ENCODE measurements at places on chromosomes 11 and 22. TPM values are rescaled to one million over a fixed set of nuclear protein-coding genes. Genes with fewer than 3 reads are reported as not detected.

Gene P2RY6
- total RNA-seq, result 0.19 TPM

Gene TMPRSS4
- total RNA-seq, result not detected

Gene PACSIN3
- 186 TPM for total RNA-seq

Gene ARFGAP2
- 78.0 TPM for total RNA-seq

Gene ROBO4
- total RNA-seq, result 16.2 TPM

Gene MRGPRF
- 10.8 TPM for total RNA-seq

Gene SCGB1A1
- total RNA-seq, result not detected

Gene NPAS4
- total RNA-seq, result not detected

Gene C2CD3
- total RNA-seq, result 15.4 TPM

Gene RFPL1
- not detected for total RNA-seq

DNA sequence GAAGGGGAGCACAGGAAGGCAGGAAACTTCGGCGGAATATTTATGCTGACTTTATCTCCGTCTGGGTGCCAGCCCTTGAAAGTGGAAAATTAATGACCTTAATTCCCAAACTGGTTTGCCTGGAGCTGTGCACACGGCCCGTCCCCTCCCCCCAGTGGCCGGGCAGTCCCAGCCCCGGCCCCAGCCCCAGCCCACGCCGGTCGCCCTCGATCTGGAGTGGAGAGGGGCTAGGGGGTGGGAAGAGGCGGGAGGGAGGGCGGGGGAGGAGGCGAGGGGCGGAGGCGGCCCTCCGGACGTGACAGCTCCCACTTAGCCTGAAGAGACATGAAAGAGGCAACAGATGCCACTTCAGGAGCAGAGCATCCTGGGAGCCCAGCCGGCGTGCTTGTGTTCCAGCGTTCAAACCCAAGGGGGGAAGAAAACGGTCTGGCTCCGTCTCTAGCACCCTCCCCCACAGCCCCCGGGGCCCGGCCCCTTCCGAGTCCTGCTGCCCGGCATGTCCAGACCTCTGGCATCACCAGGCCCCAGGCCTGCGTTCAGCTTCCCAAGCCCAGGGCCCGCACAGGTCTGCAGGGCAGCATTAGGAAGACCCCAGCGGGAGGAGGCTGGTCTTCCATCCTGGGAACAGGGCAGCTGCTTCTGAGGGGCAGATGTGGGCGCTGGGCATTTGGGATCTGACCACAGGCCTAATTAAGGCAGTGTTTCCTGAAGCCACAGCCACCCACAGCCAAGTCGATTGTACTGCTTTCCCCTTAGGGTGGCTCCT is 20.0 kb upstream of the LMO1 start:
- DNase-seq, result peak; percentile 56

DNA sequence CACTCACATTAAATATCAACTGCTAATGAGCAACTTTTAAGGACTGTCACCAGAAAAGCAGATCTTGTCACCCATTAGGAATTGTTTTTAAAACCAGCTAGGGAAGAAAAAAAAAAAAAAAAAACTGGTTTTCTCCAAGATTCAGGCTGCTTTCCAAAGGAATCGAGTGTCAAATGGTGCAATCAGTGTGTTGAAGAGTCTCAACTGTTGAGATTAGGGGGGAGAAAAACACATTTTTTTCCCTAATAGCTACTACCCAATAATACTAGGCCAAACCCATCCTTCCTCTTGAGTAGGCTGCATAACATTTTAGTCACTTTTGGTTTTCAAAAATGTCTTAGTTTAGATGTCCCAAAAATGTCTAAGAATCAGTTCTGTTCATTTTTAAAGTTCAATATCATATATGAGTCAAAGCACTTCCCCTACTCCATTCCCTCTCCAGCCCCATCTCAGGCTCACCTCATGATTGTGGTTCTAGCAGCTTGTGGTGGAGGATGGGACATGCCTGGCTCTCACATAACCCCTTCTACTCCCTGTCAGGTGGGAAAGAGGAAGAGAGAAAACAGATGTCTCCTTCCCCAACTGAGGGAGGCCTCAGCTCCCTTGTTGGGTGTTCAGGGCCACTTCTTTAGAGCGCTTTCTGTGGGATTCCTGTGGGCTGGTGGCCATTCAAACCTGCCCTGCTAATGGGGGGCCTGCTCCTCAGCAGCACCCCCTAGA is 193.6 kb downstream of the CWF19L2 start:
- DNase-seq, result no peak

DNA sequence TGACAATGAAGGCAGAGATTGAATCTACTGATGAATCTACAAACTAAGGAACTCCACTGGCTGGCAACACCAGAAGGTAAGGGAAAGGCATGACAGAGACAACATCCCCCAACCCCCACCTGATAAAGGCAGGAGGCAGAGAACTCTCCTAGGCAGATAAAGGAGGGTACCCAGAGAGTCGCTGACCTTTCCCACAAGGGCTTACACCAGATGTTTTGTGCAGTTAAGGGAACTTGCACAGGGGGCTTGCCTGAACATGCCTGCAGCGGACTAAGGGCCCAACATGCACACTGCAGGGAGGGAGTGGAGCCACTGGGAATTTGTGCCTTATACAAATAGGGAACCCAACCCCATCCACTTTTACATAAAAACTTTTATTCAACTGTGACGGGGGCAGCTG is 1996.9 kb upstream of the RAG2 start:
- no peak for DNase-seq

- no peak for DNase-seq
Measured at GRCh38 chr22:32584650-32585049, 110.0 kb downstream of the FBXO7 start.

DNA sequence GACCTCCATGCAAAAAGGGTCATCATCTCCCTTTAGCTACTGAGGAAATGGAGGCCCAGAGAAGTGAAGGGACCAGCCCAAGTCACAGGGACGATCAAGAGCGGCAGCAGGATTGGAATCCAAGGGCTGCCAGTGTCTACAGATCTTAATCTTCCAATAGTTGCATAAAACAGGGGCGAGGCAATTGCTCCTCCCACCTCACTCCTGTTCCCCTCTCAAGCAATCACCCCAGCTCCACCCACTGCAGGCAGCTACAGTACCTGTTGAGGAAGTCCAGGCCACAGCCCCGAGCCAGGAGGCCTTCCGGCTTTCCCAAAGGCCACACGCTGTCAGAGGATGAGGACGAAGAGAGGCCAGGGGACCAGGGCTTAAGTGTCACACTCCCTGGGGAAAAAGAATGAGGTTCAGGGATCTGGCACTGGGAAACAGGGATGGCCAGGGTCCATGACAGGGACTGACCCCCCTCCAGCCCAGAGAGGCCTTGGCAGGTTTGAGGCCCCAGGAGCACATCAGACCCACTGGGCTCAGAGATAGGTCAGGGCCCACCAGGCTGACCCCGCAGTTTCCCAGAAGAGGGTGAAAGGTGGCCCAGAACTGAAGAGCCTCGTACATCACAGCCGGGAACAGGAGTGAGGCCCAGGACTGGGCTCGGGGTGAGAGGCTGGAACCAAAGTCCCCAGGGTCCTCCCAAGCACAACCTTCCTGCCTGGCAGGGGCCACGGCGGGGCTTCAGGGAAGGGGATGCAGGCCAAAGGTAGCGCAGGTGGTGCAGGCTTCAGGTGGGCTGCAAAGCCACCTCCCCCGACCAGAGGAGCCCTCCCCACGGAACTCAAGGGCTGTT is 16.4 kb upstream of the MFNG start:
- no peak for DNase-seq

GRCh38 chr22:49774499-49775151 is 53.0 kb downstream of the BRD1 start:
- DNase-seq, result no peak

DNA sequence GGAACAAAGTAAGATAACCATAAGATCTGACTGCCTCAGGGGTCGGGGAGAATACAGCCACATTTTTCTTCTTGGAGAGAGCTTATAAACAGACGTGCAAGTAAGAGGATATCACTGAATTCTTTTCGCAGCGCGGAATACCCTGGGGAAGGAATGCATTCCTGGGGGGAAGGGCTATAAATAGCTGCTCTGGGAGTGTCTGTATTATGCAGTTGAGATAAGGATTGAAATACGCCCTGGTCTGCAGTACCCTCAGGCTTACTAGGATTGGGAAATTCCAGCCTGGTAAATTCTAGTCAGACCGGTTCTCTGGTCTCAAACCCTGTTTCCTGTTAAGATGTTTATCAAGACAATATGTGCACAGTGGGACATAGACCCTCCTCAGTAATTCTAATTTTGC is 1491.7 kb upstream of the RAG2 start:
- no peak for DNase-seq

GRCh38 chr22:38831166-38831945 is 12.5 kb downstream of the NPTXR start:
- DNase-seq, result no peak

GRCh38 chr22:36565159-36565507 is 36.2 kb upstream of the EIF3D start:
- no peak for DNase-seq

DNA sequence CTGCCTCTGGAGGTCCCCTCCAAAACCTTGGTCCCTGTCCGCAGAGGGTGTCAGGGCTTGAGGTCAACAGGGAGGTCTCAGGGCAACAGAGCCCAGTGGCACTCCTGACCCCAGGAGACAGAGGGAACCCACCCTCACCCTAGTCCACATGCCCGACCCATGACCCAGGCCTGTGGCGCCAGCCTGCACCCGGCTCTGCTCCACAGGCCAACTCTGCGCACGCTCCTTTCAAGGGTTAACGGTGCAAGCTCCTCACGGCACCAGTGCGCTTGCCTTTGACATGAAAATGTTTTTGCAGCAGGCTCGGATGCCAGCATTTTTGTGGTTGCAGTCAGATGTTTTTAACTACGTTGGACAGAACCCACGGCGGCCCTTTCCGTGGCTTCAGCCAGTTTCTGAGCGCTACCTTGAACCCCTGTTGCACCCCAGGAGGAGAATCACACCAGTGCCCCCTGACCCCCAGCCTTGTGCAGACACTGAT is 68.6 kb downstream of the CDKN1C start:
- DNase-seq, result no peak

DNA sequence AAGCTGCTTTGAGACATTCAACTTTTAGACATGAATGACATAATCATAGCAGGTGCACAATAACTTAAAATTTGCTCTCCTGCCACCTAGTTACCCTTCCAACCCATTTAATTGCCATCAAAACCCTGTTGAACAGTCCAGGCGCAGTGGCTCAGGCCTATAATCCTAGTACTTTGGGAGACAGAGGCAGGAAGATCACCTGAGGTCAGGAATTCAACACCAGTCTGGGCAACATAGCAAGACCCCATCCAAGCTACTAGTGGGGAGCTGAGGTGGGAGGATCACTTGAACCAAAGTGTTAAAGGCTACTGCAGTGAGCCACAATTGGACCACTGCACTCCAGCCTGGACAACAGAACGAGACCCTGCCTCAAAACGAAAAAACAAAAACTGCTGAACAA is 4.0 kb upstream of the PHF21A start:
- DNase-seq, result no peak

DNA sequence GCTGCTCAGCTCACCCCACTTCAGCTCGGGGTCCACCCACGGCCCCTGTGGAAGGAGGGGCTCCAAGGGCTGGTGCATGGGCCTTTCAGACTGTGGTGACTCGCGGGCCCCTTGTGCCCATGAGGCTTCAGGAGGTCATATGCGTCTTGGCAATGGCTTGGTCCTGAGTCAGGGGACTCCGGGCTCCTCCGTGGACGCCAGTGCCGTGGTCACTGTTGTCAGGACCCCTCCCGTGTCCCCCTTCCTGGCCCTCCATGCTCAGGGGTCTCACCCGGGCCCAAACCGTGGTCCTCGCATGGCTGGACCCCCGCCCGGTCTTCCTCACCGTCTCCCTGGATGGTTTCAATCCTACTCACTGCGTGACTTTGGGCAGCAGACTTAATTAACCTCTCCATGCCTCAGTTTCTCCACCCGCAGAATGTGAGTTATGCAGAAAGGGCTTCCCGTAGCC is 436.4 kb downstream of the TBC1D22A start:
- DNase-seq, result peak; percentile 34

GRCh38 chr22:46490538-46490937 is 46.9 kb downstream of the CELSR1 start:
- no peak for DNase-seq

GRCh38 chr11:393219-394033 is 583 bp upstream of the PKP3 start:
- no peak for DNase-seq
